Fibroblast of gingiva (primary cell): ENCODE measurements at places on chromosomes 5 and 9.

DNA sequence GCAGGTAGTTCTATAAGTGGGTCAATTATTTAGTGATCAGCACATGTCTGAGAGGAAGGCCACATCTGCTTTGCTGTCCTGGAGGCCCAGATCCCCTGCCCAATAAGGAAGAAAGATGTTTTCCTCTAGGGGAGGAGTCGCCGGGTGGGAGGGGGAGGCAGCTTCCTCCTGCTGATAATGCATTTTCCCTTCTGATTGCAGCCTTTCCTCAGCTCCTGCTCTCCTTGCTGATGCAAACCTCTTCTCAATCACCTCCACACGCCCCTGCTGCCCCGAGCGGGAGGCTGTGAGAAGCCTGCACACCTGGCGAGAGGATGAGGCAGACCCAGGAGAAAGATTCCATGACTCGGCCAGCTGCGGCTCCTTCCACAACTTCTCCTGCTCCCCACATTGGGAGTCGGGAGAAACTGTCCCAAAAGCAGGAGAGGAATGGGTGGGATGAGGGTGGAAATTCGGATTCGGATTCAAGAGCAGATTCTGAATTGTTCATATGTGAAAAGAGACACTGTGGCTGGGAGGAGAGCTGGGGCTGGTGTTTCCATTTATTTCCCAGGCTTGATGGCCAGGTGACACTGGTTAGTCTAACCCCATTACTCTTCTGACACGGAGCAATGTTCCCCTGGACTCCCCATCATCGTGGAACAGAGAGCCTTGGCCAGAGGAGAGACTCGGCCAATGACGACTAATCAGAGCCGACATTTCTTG lies 6.8 kb upstream of the NTNG2 start:
- no peak for DNase-seq

DNA sequence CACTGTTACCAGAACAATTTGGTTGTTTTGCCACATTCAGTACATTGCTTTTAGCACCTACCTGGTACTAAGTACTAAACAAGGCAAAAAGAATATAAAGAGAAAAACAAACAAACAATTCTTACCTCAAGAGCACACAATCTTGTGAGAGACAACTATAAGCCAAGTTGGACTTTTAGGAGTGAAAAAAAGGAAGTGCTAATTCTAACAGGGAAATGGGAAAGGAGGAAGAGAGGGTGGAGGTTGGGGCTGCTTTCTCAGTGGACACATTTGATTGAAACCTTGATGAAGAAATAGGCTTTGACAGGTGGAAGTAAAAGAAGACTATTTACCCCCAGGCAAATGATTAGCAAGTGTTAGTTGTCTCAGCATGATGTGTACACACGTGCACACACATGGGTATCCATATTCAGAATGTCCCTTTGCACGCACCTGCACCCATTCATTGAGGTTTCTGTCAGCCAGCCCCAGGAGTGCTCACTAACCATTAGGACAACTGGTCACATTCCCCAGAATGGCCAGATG lies 302.6 kb downstream of the ACTL7B start:
- DNase-seq, result no peak

- no peak for DNase-seq
Measured at GRCh38 chr5:56298336-56299090, 65.4 kb upstream of the ANKRD55 start.

DNA sequence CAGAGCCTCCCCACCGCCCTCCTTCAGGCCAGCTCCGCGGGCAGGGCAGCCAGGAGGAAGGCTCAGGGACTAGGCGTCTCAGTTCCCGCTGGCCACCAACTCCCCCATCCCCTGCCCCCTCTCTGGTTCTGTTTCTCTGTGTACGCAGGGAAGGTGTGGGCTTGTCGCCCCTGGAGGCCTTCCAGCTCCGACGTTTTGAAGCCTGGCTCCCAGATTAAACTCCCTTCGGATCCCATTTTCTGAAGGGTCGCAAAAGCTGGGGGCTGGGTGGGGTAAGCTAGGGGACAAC lies 346 bp downstream of the ATOX1 start:
- DNase-seq, result no peak

DNA sequence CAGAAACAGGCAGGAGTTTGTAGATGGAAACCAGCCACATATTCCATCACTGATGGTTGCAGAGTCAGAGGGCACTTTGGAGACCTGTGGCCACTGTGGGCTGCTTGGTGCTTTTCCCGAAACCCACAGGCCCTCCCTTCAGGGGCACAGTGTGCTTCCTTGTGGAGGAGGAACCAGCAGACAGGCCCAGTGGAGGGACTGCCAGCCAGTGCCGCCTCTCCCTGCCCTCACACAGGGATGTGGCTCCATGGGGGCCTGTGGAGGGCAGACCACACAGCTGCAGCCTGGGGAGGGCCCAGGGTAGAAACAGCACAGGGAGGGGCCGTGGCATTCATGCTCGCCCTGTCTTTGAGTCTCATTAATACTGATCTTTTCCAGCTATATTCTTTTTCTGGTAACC lies 35.2 kb downstream of the CEP72 start:
- DNase-seq, result no peak

- no peak for DNase-seq
Measured at GRCh38 chr9:16811987-16812685, 58.3 kb downstream of the BNC2 start.

- DNase-seq, result no peak
Measured at GRCh38 chr9:10566848-10567247, 46.0 kb downstream of the PTPRD start.

DNA sequence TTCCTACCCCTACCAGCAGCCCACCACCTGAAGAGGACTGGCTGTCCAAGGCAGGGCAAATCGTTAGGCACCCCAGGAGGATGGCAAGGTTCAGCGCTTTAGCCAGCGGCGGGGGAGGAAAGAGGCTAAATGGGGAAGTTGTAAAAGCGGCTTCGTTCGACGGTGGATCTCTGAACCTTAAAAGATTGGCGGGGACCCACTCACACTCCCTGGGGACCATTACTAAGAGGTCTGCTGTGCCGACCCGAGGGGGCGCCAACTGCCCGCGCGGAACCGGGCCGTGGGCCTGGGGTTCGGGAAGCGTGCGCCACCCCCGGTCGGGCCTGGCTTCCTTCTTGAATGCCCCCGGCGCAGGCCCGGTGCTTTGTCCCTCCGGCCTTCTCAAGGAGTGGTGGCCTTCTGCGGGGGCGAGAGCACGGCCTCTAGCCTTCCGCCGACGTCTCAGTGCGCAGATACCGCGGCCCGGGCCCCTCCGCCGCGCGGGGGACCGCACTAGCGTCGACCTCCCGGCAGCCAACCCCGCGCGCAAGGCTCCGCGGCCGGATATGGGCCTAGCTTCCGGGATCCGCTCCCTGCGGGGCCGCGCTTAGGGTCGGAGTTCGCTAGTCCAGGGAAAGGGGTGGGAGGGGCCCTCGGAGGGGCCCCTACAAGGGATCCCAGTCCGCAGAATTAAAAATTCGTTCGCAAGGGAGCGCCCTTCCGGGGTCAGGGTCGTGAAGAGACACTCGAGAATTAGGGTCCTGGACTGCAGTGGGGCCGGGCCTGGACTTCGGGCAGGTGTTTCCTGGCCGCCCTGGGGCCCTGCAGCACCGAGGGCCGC lies 10.5 kb downstream of the NR2F1-AS1 start:
- DNase-seq, result no peak

- DNase-seq, result no peak
Measured at GRCh38 chr5:92064993-92065392, 681.9 kb upstream of the ARRDC3 start.

DNA sequence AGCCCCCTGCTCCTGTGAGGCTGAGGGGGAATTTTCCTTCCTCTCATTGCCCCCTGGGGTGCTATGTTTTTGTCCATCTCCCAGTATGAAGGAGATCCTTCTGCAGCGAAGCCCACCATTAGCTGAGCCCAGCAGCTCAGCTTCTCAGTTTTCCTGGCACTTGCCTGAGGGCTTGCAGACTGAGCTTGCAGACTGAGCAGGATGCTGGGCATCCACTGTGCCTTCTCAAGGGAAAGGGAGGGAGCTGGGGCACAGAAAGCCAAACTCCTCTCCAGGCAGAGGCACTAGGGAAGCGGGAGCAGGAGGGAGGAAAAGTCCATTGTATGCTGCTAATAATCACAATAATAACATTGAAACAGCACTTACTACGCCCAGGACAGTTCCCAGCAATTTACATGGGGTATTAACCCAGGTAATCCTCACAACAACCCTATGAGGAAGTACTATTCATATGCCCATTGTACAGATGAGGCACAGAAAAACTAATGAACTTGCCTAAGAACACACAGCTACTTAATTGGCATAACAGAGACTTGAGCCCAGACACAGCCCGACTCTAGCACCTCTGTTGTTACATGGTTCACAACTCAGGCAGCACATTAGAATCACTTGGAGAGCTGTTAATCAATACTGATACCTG lies 86.9 kb upstream of the SSBP2 start:
- DNase-seq, result no peak

GRCh38 chr9:20619487-20620200 lies 2.7 kb downstream of the MLLT3 start:
- peak; percentile 7 for DNase-seq

- peak; percentile 37 for DNase-seq
Measured at GRCh38 chr9:93051680-93052089, 6.8 kb upstream of the SUSD3 start.

DNA sequence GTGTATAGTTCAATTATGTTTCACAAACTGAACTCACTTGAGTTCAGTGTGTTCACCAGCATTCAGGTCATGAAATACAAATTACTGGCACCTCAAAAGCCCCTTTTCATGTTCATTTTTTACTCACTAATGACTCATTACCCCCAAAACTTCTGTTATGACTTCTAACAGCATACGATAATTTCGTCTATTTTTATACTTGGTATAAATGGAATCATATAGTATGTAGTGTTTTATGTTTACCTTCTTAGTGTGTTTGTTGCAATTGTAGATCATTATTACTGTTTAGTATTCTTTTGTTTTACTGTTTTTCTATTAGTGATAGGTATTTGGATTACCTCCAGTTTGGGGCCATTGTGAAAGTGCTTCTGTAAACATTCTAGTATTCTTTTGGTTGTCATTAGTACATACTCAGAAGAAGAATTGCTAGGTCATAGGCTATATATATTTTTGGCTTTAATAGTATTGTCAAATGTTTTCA lies 33.4 kb downstream of the DDX4 start:
- DNase-seq, result peak; percentile 10

DNA sequence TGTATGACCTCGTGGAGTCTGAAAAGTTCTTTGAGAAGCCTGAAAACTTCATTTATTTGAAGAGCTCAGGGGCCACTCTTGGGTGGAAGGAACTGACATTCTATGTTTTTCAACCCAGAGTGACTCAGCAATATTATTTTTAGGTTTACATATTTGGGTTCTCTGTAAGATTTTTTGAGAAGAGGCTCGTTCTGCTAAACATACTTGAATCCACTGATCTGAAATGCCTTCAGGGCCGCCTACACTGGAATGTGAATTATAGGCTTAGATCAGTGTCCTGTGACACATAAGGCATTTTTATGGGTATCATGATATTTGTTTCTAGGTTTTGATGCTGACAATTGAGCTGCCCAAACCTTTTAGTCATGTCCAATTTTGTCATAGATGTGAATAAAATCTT lies 86.2 kb downstream of the PSAT1 start:
- peak; percentile 11 for DNase-seq

DNA sequence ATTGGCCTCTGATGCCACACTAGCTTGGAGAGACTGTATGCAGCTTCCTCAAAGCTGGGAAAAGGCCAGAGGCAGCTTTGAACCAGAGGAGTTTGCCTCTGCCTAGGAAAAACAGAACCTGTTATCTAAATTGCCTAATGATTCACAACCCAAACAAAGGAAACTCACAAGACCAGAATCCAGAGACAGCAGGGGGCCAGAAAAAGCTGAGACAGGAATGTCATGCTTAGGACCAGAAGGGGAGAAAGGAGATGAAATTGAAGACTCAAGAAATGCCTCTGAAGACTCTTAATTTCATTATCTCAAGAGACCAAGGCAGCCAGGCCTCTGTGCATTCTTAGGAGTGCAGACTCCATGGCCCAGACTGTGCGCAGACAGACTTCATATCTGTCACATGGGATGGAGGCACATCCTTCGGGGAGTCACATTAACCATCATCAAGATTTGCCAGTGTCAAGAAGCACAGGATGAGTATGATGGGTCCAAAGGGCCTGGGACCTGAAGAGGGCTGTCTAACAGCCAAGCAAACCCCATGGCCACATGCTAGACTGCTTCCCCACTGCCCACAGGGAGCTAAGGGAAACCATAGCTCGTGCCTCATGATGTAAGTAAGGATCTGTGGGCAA lies 57.3 kb downstream of the ARSB start:
- DNase-seq, result no peak

DNA sequence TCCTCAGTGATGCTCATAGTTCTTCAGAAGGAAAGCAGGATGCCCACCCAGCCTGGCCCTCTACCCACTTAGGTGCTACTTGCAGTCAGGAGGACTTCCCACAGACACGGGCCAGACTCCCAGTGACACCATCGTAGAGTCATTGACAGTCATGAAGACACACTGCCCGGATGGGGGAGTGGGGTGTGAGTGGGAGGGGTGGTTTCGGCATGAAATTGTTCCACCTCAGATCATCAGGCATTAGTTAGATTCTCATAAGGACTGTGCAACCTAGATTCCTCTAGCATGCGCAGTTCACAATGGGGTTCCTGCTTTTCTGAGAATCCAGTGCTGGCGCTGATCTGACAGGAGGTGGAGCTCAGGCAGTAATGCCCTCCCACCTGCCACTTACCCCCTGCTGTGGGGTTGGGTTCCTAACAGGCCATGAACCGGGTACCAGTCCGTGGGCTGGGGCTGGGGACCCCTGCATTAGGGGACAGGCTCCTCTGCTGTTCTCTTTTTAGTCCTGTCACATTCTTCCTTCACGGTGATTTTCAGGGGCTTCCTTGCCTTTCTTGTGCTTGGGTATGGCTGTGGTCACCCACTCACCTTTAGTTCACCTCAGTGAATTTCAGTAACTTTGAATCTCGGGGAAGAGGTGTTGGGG lies 88.2 kb upstream of the ANKRD55 start:
- DNase-seq, result no peak
